ENCODE measurements at places on chromosomes 7 and 10.
A peak's percentile ranks its signal among the peaks of the same experiment; 100 is the strongest.

- no peak for DNase-seq
Measured at GRCh38 chr10:87053111-87053510, 33.0 kb downstream of the FAM25A start.

GRCh38 chr7:138654616-138655015 lies 46.5 kb downstream of the SVOPL start:
- no peak for DNase-seq

GRCh38 chr7:95511716-95512260 lies 26.0 kb downstream of the ASB4 start:
- DNase-seq, result peak; percentile 51

DNA sequence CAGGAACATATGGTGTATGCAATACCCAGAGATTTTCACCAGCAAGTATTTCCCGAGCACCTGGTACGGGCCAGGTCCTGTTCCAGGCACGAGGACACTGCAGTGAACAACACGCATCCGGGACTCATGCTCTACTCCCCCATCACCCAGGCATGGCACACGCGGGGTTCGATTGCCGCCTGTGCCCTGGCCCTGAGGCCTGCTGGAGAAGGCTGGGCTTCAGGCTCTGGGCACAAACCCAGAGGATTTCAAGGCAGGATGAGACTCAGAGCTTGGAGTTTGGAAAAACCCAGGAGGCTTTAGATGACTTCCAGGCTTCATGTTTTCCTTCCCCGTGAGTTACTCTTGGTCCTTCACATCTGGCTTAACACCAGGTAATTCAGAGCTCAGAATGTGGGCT lies 143.5 kb downstream of the NEURL1 start:
- no peak for DNase-seq

- no peak for DNase-seq
Measured at GRCh38 chr10:23777153-23777552, 338.3 kb downstream of the OTUD1 start.

GRCh38 chr7:2698581-2699288 lies 10.7 kb downstream of the AMZ1 start:
- no peak for DNase-seq

DNA sequence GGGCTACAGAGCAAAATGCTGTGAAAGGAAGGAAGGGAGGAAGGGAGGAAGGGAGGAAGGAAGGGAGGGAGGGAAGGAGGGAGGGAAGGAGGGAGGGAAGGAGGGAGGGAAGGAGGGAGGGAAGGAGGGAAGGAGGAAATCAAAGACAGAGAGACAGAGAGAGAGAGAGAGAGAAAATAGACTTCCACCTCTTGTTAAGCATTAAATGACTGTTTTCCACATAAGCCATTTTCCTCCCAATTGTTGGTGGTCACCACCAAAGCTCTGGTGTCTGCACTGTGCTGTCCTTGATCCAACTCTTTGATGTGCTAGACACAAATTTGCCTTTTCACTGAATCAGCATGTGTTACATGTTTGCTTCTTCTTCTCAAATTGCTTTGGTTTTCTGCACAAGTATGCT lies 90.7 kb upstream of the INHBA start:
- DNase-seq, result no peak

GRCh38 chr10:114920459-114920858 lies 17.5 kb upstream of the TRUB1 start:
- no peak for DNase-seq

DNA sequence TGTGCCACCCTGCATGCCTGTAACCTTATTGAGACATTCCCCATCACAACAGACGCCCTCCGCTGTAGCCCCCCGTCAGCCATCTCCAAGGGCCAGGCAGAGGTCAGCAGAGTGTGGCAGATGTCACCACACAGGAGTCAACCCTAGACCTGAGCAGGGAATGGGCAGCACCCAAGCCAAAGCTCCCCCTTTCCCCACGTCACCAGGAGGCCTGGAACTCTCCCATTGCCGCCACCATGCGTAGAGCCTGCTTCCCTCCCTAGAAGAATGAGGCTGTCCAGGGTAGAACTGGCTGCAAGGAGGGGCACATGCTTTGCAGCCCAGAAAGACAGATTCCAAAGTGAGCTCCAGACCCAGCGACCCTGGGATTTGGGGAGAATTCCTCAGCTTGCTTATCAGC lies 342.9 kb downstream of the TNS3 start:
- no peak for DNase-seq

DNA sequence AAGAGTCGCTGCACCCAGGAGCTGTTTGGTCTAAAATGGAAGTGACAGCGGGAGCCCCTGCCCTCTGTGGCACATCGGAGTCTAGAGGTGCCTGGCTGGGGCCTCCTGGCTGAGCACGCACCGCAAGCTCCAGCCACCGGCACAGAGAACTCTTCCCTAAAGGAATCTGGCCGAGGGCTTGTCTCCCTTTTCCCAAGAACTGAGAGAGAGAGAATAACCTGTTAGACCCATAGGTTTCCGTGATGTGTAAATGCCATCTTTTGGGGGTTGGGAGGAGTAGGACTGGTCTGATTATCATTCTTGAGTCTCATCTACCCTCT lies 47.3 kb downstream of the PROSER2 start:
- no peak for DNase-seq

DNA sequence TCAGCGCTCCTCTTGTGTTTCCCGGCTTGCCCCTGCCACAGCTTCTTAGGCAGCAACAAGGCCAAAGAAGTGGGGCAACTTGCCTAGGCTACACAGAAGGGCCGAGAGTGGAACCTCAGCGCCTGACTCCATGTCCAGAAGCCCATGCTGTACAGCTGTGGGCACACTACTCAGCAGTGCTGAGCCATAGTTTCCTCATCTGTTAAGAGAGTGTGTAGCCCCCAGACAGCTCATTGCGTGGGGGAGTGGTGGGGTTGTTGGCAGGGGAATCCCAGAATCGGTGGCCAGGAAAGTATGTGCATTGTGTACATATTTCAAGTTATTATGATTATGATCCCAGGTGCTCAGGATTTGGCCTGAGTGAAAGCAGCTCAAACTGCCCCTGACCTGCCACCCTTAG lies 96.2 kb downstream of the CDH23 start:
- DNase-seq, result no peak

All from thoracic aorta (tissue), 2 donors.